ENCODE measurements at places on chromosomes 13 and 19.

DNA sequence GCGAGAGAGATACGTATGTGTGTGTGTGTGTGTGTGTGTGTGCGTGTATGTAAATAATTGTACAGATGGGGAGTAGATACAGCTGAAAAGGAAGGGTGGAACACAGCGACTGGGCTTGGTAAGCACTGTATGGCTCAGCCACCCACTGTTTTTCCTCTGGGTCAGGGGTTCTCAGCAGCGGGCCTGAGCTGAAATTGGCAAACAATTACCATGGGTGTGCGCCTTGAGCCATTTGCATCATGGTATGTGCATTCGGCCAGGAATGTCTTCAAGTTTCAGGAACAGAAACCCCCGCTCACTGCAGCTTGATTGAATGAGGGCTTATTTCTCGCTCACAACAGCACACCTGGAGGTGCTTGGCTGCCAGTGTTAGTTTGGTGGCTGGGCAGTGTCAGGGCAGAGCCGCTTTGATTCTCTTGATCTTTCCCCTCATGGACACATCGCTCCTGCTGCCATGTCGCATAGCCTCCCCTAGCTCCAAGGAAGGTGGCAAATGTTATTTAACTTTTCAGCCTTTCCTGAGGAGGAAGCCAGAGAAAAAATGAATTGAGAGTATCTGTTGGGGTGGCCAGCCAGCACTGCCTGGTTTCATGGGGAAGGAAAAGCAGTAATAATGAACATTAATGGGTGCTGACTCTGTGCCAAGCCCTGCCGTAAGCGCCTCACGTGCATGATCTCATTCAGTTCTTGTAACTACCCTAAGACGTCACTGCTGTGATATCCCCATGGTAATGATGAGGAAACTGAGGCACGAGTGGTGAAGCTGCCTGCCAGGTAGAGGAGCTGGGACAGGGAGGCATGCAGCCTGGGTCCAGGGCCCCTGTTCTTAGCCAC lies 126.9 kb downstream of the SIPA1L3 start:
- no peak for DNase-seq

DNA sequence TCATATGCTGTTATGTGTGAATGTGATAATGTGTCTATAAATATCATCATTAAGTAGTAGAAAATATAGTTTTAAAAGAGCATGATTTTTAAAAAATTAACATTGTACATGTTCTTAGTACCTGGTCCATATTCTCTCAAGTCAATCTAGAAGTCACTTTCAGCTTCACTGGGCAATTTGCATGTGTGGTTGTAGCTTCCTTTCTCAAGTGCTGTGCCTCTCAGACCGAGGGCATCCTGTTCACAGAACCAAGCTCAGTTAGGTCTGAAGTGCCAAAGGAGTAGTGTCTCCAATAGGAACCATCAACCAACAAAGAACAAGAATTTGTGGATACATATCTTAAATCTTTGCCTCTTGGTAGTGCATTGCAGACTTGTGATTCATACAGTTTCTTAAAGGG lies 541.8 kb upstream of the SLC10A2 start:
- no peak for DNase-seq

DNA sequence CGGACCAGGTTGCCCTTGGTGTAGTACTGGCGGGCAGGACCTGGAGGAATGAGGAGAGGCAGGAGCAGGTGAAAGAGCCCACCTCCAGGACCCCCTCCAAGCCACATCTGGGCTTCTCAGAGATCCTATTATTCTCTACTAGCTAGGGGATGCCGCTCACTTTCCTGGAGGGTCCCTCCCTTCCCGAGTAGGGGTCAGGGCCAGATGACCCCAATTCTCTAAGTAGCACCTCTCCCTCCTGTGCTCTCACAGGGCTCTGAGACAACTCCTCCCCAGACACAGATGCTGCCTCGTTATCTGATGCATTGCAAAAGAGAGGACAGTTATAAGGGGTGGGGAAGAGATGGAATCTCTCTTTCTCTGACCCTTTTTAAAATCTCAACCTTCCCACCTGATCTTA lies 22.9 kb downstream of the GP6 start:
- no peak for DNase-seq

GRCh38 chr13:113074401-113074800 lies 31.2 kb upstream of the F7 start:
- no peak for DNase-seq

DNA sequence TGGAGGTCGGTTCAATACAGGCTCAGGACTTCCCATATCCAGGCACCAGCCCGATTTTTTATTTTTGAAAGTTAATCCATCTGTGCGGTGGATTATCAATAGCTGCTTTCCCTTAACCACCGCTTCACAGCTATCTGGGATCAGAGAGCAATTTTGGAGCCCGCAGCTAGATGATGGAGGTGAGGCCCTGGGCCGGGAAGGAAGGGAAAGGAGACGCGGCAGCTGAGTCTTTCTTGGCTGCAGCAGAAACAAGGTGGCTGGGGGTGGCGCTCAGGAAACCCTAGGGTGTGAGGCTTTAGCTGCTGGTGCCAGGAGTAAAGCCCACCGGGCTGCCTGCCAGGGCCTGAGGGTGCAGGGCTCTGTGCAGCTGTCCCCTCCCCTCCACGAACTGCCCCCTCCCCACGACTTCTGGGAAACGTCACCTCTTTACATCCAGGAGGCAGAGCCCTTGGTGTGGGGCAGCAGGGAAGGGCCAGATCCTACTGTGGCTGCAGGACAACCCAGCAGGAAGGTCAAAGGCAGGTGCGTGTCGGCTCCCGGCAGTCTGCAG lies 307.0 kb downstream of the ZNF536 start:
- no peak for DNase-seq

DNA sequence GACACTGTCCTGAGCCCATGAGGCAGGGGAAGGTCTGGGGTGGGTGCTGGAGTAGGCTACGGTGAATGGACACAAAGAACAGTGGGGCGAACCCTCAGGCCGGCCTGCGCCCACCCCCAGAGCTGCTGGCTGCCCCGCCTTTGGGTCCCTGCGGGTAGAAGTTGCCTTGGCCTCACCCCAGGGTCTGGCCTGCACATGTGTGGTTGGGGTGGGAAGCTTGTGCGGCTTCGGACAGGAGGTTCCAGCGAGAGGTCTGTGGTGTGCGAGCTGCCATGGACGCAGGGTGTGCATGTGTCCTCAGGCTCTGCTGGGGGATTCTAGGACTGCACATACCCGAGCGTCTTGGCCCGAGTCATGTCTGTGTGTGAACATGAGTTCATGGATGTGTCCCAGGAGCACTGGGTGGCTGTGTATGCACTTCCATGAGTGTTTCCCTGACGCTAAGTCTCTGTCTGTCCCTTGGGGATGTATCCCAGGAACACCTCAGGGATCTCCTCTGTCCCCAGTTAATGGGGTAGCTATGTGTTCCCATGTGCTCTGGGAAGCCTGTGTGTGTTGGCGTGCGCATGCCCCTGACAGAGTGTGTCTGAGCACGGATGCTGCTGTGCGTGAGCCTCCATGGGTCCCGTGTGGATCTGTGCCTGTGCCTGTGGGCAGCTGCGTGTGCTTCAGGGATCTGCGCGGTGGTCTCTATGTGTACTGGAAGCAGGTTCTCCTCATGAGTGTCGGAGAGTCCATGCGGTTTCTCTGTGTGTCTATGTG lies 20.8 kb upstream of the POU2F2 start:
- no peak for DNase-seq

- DNase-seq = no peak
Measured at GRCh38 chr13:73913079-73913740, 221.0 kb downstream of the KLF12 start.

DNA sequence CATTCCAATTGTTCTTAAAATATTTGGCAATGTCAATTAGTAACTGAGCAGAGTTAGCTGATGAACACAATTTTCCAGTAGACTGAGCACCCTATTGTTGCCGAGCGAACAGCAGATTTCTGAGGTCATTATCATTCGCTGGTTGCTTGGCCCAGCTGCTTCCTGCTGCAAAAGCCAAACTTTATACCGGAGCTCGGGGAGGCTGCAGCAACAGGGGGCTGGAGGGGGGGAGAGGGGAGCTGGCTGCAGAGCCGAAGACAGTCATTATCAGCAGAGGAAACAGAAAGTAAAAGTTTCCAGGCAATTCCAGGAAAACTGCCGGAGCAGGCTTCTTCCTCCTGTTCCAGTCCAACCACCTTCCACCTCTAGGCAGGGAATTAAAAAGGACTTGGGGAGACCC lies 77.9 kb downstream of the ZNF536 start:
- no peak for DNase-seq

All from NCI-H187 treated with DMSO at 0.1 percent for 48 hours (cell line).